ENCODE measurements at places on chromosomes 6 and 20.

DNA sequence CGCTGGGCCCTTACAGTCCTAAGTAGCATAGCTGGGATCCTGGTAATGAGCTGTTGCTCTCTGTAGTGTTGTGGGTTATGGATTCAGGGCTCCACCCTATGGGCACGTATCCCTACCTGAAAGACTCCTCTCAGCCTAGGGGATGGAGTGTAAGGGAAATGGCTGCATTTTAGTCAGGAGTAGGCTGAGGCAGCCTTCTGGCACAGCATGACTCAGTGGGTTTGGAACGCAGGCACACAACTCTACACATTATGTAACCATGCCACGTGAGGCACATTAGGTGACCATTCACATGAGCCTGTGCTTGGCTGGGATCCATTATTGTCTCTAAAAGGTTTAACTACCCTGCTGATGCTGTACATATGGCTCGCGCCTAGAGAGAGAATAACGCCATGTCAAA lies 27.8 kb downstream of the HDDC2 start:
- DNase-seq, result peak; percentile 36

GRCh38 chr6:84457276-84457675 lies 229.8 kb upstream of the CEP162 start:
- no peak for DNase-seq

DNA sequence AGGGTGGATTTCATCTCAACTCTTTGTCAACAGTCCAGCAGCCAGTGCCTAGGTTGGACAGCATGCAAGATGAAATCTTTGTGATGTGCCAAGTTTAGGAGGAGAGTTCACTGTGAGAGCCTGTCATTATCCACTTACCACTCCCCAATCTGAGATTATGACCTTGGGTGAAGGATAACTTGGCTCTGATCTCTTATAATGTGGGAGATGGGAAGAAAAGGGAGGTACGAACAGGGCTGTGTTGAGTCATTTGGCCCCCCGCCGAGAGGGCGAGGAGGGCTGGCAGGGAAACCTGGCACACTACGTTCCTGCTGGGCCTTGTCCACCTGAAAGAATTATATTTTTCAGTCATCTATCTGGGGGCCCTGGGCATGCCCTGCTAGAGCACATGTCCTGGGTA lies 35.8 kb downstream of the LAMA4 start:
- peak; percentile 74 for DNase-seq

- no peak for DNase-seq
These were observed 1024.3 kb upstream of the EPHA7 start for GRCh38 chr6:94443701-94444100.

DNA sequence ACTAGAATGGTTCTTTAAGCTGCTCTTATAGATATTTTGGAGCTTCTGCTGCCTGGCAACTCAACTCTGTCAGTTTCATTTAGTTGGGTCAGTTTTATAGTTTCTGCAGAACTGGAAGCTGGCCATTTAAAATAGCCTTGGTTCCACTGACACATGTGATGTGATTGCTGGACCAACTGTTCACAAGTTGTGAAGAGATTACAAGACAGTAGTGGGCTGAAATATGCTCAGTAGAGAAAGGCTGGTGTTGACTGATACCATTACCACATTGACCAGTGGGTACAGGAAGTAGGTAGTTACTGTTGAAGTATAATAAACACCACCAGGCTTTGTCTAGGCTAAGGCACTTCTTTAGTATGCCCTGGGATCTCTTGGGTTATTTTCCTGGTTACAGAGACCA lies 39.0 kb downstream of the BCKDHB start:
- no peak for DNase-seq

DNA sequence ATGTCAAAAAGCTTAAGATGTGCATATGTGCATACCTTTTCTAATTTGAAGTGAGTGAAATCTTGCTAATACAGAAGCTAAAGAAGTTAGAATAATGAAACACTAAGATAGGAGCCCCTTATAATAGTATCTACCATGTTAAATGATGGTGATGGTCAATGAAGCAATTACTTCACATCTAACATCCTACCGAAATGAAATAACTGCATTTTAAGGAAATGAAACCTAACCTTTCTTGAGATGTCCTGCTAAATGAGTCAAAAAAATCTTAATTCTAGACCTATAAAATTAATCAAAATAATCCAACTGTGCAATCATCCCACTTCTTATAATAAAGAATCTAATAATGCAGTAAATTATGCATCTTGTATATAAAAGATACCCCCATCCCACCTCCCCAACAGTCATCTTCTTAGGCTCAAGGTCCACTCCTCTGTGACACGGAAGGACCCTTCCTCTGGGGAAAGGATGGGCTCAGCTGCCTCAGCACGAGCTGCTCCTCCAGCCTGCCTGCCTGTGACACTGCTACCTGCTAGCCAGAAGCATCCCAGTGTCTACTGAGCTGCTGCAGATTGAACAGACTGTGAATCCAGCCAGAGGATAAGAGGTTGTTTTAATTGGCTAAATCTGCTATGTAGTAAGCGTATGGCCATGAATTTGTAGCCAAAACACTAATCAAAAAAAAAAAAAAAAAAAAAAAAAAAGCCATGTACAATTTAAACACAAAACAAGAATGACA lies 129.6 kb upstream of the BEND3 start:
- DNase-seq, result no peak

- DNase-seq, result no peak
These were observed 327.4 kb upstream of the MAN1A1 start for GRCh38 chr6:119676961-119677360.

Measured in heart right ventricle (tissue), 16 donors.